Lower lobe of right lung (tissue), 2 donors: ENCODE measurements at places on chromosomes 1 and 21. TPM values are rescaled to one million over a fixed set of nuclear protein-coding genes. Genes with fewer than 3 reads are reported as not detected.

Gene CLIC6
- 23.5 TPM for total RNA-seq

Gene VANGL2
- total RNA-seq: 7.5 TPM

Gene MAP1LC3C
- 10.9 TPM for total RNA-seq

GRCh38 chr1:118842452-118843201 lies 145.5 kb downstream of the TBX15 start:
- peak; percentile 68 for DNase-seq

DNA sequence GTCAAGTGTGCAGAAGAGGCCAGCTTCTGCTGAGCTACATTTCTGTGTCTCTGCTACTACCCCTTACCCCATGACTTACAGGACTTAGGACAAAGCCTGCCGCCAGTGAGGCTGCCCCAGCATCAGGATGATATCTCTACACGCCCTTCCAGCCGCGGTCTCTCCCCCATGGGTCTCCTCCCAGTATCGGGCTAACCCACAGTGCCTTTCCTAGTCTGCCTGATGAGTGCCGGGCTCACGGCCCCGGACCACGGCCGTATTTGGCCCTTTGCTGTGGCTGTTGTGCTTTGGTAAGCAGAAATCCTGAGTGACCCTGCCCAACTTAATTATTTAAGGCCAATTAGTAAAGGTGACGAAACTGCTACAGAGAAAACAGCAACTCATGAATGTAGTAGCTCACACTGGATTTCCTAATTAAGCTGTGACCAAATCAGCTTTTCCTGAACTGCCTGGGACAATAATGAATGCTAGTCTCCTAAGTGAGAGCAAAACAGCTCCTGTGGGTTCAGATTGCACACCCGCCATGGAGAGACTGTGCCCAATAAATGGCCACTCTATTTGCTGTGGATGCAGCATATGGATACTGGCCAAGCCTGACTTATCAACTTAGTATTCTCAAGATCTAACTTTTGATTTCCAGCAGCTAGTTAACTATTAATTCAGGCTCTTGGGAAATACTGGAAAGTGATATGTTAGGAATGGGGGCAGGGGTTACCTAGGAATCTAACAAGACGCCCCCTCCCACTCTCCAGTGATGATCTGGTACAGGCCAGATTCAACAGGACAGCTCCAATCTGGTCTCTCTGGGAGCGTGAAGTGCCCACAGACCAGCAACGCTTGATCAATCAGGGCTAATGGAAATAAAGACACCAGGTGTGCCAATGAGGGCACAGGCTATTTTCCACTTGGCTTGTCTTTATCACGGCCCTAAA lies 123.3 kb upstream of the IFFO2 start:
- DNase-seq: no peak

DNA sequence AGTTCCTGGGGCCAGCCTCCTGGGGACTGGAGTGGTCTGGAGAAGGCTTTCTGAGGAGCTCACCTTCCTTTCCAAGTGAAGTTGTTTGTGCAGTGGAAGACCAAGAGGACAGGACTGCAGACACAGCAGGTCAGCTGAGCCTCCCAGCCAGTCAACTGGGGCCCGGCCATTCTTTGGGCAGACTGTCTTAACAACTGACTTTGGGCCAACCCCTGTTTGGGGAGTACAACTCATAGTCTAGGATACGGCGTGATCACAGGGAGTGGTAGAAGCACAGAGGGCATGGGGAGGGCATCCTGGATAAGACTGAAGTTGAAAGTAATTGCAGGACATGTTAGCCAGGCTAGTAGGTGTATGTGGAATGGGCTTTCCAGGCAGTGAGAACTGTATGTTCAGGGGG lies 50.3 kb downstream of the PGM1 start:
- DNase-seq: no peak
